ENCODE measurements at places on chromosomes 12 and 14. TPM values are rescaled to one million over a fixed set of nuclear protein-coding genes. Genes with fewer than 3 reads are reported as not detected.

The RNASE11 gene
- not detected for total RNA-seq

The WDR89 gene
- 10.5 TPM for total RNA-seq

The SLC38A2 gene
- 989 TPM for total RNA-seq

The P2RX2 gene
- total RNA-seq, result not detected

The MYH6 gene
- total RNA-seq, result not detected

The BIN2 gene
- not detected for total RNA-seq

The CCDC175 gene
- not detected for total RNA-seq

The ST8SIA1 gene
- 1.1 TPM for total RNA-seq

The TGM1 gene
- total RNA-seq, result 7.5 TPM

The RASSF9 gene
- total RNA-seq, result 13.5 TPM

The PTPRR gene
- total RNA-seq, result not detected

The DBX2 gene
- not detected for total RNA-seq

The NPFF gene
- total RNA-seq, result not detected

The LMNTD1 gene
- total RNA-seq, result 0.33 TPM

The OAS3 gene
- 9.5 TPM for total RNA-seq

The LRP1 gene
- total RNA-seq, result 57.0 TPM

The OTX2 gene
- total RNA-seq, result not detected

The TEX52 gene
- not detected for total RNA-seq

The RNU4-1 gene
- total RNA-seq, result 2,598 TPM

The NFKBIA gene
- 81.0 TPM for total RNA-seq

The TUNAR gene
- total RNA-seq, result not detected

The CKAP4 gene
- 88.4 TPM for total RNA-seq

The IL31 gene
- total RNA-seq, result not detected

The FITM1 gene
- total RNA-seq, result 0.64 TPM

The CLEC2D gene
- total RNA-seq, result 3.8 TPM

The ABCC9 gene
- total RNA-seq, result not detected

The ASCL1 gene
- total RNA-seq, result not detected

The RPL10L gene
- total RNA-seq, result not detected

The PPP2R5E gene
- total RNA-seq, result 27.2 TPM

The TESPA1 gene
- total RNA-seq, result not detected

The FAM181A gene
- not detected for total RNA-seq

The TXNRD1 gene
- total RNA-seq, result 150 TPM

The SYCP3 gene
- total RNA-seq, result 0.50 TPM

The HOXC12 gene
- total RNA-seq, result not detected

The KRT73 gene
- not detected for total RNA-seq

The KCNH5 gene
- not detected for total RNA-seq

The C12orf54 gene
- 2.8 TPM for total RNA-seq

The GLI1 gene
- 1.4 TPM for total RNA-seq

The USP44 gene
- total RNA-seq, result 0.67 TPM

The TAS2R8 gene
- total RNA-seq, result not detected

The ENDOU gene
- total RNA-seq, result not detected

The KERA gene
- not detected for total RNA-seq

The DNAJC22 gene
- total RNA-seq, result 0.17 TPM

The IPO4 gene
- total RNA-seq, result 51.8 TPM

The RPAP3 gene
- total RNA-seq, result 14.8 TPM

The NKX2-1 gene
- total RNA-seq, result not detected

The TRHDE gene
- 5.2 TPM for total RNA-seq

The PLA2G1B gene
- total RNA-seq, result not detected

The LBHD2 gene
- total RNA-seq, result not detected

The CEBPE gene
- total RNA-seq, result not detected

The RPGRIP1 gene
- not detected for total RNA-seq

The HOXC4 gene
- 11.9 TPM for total RNA-seq

The SUDS3 gene
- total RNA-seq, result 30.0 TPM
